ENCODE measurements at places on chromosomes 12 and 14. TPM values are rescaled to one million over a fixed set of nuclear protein-coding genes. Genes with fewer than 3 reads are reported as not detected.

Gene C3AR1
- total RNA-seq = 7.8 TPM

Gene FANCM
- total RNA-seq = 17.7 TPM

Gene HSPB8
- not detected for total RNA-seq

Gene GPR137C
- 0.45 TPM for total RNA-seq

DNA sequence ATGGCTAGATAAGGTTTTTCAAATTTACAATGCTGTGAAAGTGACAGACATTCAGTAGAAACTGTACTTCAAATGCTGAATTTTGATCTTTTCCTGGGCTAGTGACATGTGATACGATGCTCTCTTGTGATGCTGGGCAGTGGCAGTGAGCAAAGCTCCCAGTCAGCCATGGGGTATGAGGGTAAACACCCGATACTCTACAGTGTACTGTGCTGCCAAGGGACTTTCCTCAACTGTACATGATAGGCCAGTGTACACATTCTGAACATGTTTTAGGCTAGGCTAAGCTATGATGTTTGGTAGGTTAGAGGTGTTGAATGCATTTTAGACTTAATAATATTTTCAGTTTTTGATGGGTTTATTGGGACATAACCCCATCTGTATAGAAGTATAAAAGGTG is 17.6 kb downstream of the MBIP start:
- no peaks in the 10 kb centered on the region for H3K27me3 ChIP-seq
- no peak overlapping the region for H3K27ac ChIP-seq
- no peak overlapping the region for H3K4me3 ChIP-seq
- no peak for DNase-seq

- peaks cover 29% of the 10 kb centered on the region for H3K4me1 ChIP-seq
- H3K4me3 ChIP-seq = no peak overlapping the region
- no peak for DNase-seq
- H3K36me3 ChIP-seq = peaks cover 5% of the 10 kb centered on the region
- no peaks in the 10 kb centered on the region for H3K27me3 ChIP-seq
- no peak overlapping the region for H3K27ac ChIP-seq
Measured at GRCh38 chr12:116959845-116960514, 49.2 kb downstream of the FBXW8 start.

DNA sequence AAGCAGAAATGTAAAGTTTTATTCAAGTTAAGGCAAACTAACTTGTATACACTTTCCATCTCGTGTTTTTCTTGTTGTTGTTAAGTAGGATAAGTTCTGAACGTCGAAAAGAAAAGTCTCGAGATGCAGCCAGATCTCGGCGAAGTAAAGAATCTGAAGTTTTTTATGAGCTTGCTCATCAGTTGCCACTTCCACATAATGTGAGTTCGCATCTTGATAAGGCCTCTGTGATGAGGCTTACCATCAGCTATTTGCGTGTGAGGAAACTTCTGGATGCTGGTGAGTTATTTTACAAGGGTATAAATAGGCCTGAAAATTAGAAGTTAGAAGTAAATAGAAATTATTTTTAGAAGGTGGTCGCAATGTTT is 25.0 kb downstream of the HIF1A start:
- peaks cover 16% of the 10 kb centered on the region for H3K36me3 ChIP-seq
- peak overlapping the region; percentile 58 for H3K4me3 ChIP-seq
- peak overlapping the region; percentile 76 for H3K27ac ChIP-seq
- no peak for DNase-seq

DNA sequence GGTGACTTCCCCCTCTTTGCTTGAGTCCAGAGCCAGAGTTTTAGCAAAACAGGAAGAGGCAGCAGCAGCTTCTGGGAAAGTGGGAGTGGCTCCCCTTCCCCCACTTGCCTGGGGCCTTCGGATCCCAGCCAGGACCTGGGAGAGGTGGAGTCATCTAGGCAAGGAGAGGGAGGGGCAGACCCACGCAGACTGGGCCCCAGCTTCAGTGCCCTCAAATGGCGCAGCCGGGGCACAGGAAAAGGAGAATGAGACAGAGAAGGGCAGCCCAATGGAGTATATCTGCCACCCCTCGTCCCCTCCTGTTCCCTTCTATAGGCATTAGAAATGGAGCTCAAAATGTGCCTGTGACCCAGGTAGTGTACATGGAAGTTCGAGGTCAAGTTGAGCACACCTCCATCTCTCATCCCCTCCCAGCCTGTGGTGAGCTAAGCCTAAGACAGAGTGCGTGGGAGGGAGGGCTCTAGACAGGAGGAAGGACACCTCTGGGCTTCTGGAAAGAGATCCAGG is 9.3 kb upstream of the HDAC7 start:
- peaks cover 6% of the 10 kb centered on the region for H3K36me3 ChIP-seq
- DNase-seq = no peak
- H3K27ac ChIP-seq = peak overlapping the region; percentile 82
- peaks cover 72% of the 10 kb centered on the region for H3K4me1 ChIP-seq
- H3K27me3 ChIP-seq = no peaks in the 10 kb centered on the region

- H3K4me1 ChIP-seq = no peaks in the 10 kb centered on the region
- no peak for DNase-seq
- H3K27me3 ChIP-seq = peaks cover 4% of the 10 kb centered on the region
- no peak overlapping the region for H3K27ac ChIP-seq
Measured at GRCh38 chr14:20578325-20578724, 9.5 kb downstream of the RNASE11 start.

- no peak for DNase-seq
- no peaks in the 10 kb centered on the region for H3K36me3 ChIP-seq
- H3K27me3 ChIP-seq = peaks cover 2% of the 10 kb centered on the region
- H3K4me3 ChIP-seq = no peak overlapping the region
- no peak overlapping the region for H3K27ac ChIP-seq
Measured at GRCh38 chr12:98275131-98275475, 240.3 kb upstream of the TMPO start.

DNA sequence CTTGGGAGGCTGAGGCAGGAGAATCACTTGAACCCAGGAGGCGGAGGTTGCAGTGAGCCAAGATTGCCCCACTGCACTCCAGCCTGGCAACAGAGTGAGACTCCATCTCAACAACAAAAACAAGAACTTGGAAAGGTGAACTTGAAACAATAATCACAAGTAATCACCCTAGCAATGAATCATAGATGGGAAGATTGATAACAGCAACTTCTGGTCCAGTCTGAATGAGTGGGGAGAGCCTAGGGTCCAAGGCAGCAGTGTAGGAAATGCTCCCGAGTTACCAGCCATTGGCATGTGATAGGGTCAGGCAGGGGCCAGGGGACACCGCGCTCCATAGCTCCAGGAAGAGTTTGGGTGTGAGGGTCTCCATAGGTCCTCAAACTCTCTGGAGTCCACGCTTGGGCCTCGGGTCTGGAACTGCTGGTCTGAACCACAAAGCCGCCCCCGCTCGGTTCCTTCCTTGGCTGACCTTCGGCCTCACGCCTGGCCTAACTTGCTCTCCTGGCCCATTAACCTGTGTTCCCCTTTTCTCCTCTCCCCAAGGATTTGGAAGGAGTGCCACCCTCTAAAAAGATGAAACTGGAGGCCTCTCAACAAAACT is 19.9 kb upstream of the MLXIP start:
- no peak overlapping the region for H3K27ac ChIP-seq
- no peaks in the 10 kb centered on the region for H3K27me3 ChIP-seq
- peaks cover 13% of the 10 kb centered on the region for H3K4me1 ChIP-seq
- no peaks in the 10 kb centered on the region for H3K36me3 ChIP-seq
- no peak for DNase-seq

All from activated naive CD8-positive, alpha-beta T cell treated with anti-CD3 and anti-CD28 coated beads, Interleukin-2, amount 10 ng/mL, durations not matched to agents 7 days and 5 days (primary cell).